ENCODE measurements at places on chromosomes 12 and 14.
A peak's percentile ranks its signal among the peaks of the same experiment; 100 is the strongest.

- DNase-seq: no peak
Observed at GRCh38 chr12:124031058-124031457, 58.0 kb downstream of the ZNF664 start.

- no peak for DNase-seq
Observed at GRCh38 chr14:58077621-58078020, 74.4 kb downstream of the ARMH4 start.

- DNase-seq: no peak
Observed at GRCh38 chr14:49464885-49465284, 121.3 kb downstream of the RPS29 start.

- no peak for DNase-seq
Observed at GRCh38 chr14:20278414-20278813, 27.3 kb downstream of the TTC5 start.

DNA sequence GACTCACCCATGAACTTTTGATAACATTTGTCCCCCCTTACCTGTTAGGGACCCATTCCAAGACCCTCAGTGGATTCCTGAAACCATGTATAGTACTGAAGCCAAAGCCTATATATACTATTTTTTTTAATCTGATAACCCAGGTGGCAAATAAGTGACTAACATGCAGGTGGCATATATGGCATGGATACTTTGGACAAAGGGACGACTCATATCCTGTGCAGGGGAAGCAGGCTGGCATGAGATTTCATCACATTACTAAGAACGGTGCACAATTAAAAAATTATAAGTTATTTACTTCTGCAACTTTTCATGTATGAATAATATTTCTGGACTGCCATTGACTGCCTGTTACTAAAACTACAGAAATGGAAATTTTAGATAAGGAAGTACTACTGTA is 880.1 kb upstream of the FBXO33 start:
- DNase-seq: no peak

DNA sequence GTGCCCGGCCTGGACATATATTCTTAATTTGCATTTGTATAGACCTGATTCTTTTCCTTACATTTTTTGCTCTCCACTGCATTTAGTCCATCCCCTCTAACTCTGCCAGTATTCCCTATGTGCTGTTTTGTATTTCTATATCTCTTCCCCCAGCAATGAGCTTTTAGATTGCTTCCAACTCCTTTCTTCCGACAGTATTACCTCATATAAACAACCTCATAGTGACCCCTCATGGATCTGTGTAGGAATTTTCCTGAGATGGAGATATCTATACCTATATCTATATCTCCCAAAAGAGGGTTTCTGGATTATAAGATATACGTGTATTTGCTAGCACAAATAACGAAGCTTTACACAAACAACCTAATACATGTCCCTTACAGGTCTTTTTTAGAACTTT is 161.9 kb downstream of the CRADD start:
- no peak for DNase-seq

DNA sequence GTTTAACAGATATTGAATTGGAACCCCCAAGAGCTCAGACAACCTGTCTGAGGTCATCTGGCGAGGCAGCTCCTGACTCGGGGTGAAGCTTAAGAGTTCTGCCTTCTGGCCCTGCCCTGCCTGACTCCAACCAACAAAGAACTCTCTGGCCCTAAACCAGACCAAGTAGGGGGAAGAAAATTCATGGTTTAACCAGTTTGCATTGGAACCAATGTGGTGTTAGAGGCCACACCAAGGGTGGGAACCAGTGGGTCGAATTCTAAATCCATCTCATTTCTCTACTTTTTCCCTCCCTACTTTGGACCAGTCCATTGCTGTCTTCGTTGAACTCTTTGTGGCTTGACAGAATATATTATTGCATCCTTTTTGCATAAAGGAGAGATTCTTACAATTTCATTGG is 30.4 kb upstream of the GSG1 start:
- DNase-seq: no peak

DNA sequence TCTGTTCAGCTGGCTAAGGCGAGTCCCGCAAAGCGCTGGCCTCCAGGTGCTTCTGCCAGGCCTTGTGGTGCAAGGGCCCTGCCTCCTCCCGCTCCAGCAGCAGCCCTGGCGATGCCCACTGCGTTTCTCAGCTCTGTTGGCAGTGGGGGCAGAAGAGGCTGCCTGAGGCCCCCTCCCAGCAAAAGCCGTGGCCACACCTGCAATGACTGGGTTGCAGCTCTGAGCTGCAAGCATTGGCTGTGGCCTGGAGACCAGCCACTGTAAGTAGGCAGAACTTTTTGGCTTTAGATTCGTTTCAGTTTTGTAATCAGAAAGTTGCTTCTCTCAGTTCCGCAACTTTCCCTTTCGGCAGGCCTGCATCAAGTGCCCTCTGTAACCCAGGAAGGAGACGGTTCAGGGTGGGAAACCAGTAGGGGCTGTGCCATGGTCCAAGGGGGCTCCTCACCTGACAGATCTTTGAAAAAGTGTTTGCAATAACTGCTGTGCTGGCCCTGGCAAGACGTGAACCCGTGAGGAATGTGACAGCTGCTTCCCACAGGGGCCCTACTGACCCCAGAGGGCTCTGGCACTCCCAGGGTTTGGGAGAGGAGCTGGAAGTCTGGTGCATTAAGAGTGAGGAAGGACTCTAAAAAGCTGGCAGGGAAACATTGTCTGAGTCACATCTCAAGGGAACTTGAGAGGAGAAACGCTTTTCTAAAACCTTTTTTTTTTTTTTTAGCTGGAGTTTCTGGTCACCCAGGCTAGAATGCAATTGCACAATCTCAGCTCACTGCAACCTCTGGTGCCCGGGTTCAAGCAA is 54.5 kb upstream of the MAX start:
- DNase-seq: peak; percentile 29

DNA sequence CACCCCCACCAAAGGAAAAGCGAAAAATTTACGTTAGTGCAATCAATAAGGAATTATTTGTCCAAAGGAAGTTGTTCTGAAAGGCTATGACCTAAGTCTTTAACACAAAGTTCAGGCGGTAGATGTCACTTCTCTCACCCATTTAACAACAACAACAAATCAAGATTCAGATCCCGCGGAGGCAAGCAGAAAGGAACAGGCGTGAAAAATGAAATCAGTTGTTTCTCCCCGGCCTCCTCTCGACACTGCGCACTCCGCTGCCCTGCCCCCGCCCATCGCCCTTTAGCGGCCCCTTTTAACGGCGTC is 1.4 kb downstream of the DENND5B start:
- no peak for DNase-seq

GRCh38 chr14:44309331-44309730 is 197.8 kb downstream of the FSCB start:
- DNase-seq: no peak

DNA sequence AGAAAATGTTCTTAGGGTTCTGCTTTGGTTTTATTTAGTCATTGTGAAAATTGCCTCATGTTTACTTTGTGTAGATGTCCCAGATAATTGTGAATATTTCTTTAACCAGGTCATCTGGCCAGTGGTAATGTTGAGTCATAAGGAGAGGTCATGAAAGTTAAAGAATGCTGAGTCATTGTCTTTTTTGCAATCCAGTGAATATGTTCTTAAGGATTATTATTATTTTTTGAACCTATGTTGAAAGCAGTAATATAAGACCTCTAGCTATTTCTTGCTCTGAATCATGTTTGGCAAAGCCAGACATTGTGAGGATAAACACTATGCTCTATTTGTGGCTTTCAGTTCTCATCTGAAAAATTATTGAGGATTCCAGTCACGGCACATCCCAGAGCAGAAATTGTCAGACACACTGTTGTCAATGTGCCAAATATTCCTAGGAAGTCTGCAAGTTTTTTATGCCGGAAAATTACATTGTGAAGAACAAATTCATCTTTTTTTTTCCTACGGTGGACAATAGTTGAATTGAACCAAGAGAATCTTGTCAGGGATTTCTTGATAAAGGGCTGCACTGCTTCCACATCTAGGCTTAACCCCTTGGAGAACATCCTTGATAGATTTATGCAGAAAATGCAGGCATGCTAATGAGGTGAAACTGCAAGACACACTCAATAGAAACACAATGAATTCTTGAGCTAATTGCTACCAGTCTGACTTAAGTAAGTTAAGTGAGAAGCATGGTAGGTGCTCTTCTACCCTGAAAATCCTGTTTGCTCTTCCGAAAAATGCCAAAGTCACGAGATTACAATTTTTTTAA is 369.6 kb downstream of the ATP23 start:
- no peak for DNase-seq

DNA sequence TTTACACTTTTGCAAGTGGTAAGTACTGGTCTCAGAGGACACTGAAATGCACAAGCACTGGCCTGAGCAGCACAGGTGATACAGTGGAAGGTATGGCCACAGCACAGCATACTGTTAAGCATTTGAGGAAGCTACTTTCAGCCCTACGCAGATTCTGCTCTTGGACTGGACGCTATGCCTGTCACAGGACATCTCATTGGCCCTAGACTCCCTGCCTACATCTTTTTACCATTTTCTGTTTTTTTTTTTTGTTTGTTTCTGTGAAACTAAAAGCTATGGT is 144.2 kb upstream of the ABCD2 start:
- DNase-seq: no peak

All from small intestine (tissue), 16 donors.